Putamen (tissue), 1 donor: ENCODE measurements at places on chromosomes 13 and 19.

- DNase-seq: no peak
These were observed 238.4 kb downstream of the ITGBL1 start for GRCh38 chr13:101690871-101691270.

DNA sequence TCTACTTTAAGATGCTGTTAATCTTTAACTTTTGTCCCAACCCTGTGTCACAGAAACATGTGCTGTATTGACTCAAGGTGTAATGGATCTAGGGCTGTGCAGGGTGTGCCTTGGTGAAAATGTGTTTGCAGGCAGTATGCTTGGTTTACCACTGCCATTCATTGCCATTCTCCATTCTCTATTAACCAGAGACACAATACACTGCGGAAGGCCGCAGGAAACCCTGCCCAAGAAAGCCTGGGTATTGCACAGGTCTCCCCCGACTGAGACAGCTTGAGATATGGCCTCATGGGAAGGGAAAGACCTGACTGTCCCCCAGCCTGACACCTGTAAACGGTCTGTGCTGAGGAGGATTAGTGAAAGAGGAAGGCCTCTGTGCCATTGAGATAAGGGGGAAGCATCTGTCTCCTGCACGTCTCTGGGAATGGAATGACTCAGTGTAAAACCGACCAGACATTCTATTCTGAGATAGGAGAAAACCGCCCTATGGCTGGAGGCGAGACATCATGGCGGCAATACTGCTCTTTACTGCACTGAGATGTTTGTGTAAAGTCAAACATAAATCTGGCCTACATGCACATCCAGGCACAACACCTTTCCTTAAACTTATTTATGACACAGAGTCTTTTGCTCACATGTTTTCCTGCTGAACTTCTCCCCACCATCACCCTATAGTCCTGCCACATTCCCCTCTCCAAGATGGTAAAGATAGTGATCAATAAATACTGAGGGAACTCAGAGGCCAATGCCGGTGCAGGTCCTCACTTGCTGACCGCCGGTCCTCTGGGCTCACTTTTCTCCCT, 13.1 kb upstream of the ZNF888 start:
- no peak for DNase-seq

- no peak for DNase-seq
These were observed 44.9 kb downstream of the RYR1 start for GRCh38 chr19:38478273-38478971.

- DNase-seq: no peak
These were observed 81.6 kb upstream of the TM9SF2 start for GRCh38 chr13:99419591-99420243.

DNA sequence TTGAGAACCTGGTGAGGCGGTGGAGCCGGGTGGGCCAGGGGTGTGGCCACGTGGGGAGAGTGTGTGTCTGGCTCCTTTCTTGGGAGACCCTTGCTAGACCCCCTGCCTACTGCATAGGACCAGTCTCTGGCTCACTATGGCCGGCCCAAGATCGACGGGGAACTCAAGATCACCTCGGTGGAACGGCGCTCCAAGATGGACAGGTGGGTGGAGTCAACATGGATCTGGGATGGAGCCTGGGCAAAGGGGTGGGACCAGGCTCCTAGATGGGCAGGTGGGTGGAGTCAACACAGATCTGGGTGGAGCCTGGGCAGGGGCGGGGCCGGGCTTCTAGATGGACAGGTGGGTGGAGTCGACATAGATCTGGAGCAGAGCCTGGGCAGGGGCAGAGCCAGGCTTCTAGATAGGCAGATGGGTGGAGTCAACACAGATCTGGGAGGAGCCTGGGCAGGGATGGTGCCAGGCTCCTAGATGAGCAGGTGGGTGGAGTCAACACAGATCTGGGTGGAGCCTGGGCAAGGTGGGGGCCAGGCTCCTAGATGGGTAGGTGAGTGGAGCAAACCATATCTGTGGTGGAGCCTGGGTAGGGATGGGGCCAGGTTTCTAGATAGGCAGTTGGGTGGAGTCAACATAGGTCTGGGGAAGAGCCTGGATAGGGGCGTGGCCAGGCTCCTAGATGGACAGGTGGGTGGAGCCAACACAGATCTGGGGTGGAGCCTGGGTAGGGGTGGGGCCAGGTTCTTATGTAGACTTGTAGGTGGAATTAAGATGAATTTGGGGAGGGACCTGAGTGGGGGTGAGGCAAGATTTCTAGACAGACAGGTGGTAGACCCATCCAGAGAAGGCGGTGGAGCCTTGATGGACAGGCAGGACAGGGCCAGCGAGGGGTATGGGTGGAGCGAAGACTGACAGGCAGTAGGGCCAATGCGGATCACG, 56.5 kb downstream of the VAV1 start:
- no peak for DNase-seq

- DNase-seq: no peak
These were observed 24.2 kb upstream of the C13orf46 start for GRCh38 chr13:113997845-113998751.

GRCh38 chr19:13094771-13095392, 7.8 kb downstream of the LYL1 start:
- DNase-seq: no peak

- DNase-seq: no peak
These were observed 33.1 kb upstream of the MTIF3 start for GRCh38 chr13:27483421-27483820.

DNA sequence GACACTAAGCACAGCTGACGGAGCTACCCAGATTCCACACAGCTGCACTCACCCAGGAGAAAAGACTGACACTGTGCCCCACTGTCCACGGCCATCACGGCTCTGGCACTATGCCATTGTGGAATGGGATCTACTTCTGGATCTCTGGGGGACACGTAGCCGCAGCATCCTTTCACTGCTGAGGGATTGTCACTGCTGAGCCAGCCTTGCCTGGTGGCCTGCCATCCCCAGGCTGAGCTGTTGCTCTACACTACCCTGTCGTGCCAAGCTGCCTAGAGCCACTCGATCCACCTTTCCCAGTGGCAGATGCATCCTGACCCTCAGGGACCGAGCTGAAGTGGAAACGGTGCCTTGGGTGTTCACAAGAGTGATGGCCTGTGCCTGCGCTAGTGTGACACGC, 5.0 kb upstream of the LILRB5 start:
- no peak for DNase-seq

- no peak for DNase-seq
These were observed 104.0 kb downstream of the SOX1 start for GRCh38 chr13:112170823-112171569.

GRCh38 chr19:46927106-46927505, 66.3 kb downstream of the ARHGAP35 start:
- no peak for DNase-seq

- no peak for DNase-seq
These were observed 8.6 kb upstream of the SLC25A41 start for GRCh38 chr19:6442087-6442688.

DNA sequence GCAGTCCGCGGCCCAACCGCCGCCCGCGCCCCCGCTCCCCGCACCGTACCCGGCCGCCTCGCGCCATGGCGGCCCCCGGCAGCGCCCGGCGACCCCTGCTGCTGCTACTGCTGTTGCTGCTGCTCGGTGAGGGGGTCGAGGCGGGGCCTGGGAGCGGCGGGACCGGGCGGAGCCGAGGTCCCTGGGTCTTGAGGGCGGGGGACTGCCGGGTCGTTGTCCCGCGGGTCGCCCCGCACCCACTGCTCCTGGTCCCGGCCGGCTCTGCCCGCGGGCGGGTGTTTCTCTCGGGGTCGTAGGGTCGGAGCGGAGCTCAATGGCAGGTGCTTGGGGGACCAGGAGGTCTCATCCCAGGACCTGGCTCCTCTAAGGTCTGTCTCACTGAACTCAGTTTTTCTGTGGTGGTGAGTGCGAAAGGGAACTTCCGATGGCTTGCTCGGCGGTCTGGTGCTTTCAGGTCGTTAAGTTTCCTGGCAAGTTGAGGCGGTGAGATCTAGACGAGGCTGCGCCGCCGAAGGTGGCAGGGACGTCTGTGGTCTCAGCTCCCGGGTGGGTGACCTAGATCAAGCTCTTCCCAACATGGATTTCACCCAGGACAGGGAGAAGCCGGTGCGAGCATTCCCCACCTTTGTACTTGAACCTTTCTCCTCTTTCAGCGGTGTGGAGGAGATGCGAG, 467 bp downstream of the LAMP1 start:
- DNase-seq: no peak

- no peak for DNase-seq
These were observed 77.2 kb upstream of the PABPC3 start for GRCh38 chr13:25018729-25019115.

- no peak for DNase-seq
These were observed 7.8 kb upstream of the KLK14 start for GRCh38 chr19:51090471-51090870.

DNA sequence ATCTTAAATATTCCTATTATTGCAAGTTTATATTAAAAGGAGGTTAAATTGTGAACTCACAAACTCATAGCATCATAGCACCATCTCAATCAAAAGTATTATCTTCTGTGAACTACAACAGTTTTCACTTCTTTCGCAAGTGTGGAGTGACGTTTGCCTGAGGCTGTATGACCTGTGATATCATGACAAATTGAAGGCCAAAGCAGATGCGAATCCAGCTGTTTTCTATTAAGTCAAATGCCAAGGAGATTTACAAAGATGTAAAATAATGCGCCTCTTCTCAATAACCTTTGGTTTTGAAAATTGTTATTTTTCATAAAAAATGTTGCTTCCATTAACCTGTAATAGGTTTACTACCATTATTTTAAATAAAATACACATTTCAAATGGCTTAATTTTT, 7.6 kb upstream of the PEG3 start:
- no peak for DNase-seq

GRCh38 chr13:34777089-34777913, 164.8 kb upstream of the NBEA start:
- no peak for DNase-seq

DNA sequence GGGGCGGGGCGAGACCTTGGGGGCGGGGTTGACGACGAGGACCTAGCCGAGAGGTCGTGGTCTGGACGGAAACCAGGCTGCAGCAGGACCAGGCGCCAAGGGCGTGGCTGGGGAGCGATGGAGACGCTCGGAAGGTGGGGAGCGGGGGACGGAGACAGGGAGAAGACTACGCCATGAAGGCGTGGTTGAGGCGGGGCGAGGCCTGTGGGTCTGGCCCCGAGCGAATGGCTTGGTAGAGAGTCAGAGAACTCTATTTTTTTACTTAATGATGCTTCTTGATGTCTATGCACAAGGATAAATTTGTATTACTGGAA, 674 bp upstream of the FBXL12 start:
- no peak for DNase-seq

DNA sequence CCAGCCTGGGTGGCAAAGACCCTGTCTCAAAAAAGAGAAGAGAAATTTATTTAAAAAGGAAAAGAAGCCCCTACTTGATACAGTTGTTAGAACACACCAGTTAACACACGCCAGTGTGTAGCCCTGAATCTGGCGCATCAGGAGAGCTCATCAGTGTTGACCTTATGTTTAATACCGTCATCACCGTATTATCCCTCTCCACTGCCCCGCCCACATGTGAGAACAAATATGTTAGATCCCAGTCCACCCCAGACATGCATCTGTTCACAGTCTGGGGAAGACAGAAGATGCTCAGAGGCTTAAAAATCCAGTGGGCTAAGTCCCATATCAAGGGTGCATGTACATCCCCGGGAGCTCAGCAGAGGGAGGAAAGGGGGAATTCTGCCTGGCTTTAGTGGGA, 155.2 kb downstream of the DPF1 start:
- no peak for DNase-seq

- no peak for DNase-seq
These were observed 36.8 kb downstream of the PHF11 start for GRCh38 chr13:49532593-49532992.

DNA sequence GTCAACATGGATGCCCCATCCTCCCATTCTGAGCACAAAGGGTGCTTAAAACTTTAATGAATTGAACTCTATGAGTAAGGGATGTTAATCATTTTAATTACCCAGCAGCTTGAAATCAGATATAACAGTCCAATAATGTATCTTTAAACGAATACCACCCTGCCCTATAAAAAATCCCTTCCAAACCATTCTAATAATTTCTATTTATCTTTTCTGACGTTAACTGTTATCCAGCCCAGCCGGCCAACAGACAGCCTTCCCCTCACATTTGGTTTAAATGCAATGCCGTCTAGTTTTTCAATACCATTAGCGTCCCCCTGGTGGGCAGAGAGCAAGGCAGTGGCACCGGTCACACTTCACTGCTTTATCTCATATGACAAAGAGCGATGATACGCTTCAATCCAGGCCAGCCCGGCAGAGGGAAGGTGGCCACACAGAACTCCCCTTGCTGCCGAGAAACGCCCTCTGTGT, 402.2 kb upstream of the ZNF507 start:
- no peak for DNase-seq

- DNase-seq: no peak
These were observed 6.3 kb downstream of the MAMSTR start for GRCh38 chr19:48713041-48713863.

- no peak for DNase-seq
These were observed 71.1 kb downstream of the CBY2 start for GRCh38 chr13:45773236-45773635.

GRCh38 chr13:91145571-91146205, 201.8 kb upstream of the MIR17HG start:
- DNase-seq: no peak

GRCh38 chr13:98559169-98559568, 17.7 kb downstream of the STK24 start:
- DNase-seq: no peak

DNA sequence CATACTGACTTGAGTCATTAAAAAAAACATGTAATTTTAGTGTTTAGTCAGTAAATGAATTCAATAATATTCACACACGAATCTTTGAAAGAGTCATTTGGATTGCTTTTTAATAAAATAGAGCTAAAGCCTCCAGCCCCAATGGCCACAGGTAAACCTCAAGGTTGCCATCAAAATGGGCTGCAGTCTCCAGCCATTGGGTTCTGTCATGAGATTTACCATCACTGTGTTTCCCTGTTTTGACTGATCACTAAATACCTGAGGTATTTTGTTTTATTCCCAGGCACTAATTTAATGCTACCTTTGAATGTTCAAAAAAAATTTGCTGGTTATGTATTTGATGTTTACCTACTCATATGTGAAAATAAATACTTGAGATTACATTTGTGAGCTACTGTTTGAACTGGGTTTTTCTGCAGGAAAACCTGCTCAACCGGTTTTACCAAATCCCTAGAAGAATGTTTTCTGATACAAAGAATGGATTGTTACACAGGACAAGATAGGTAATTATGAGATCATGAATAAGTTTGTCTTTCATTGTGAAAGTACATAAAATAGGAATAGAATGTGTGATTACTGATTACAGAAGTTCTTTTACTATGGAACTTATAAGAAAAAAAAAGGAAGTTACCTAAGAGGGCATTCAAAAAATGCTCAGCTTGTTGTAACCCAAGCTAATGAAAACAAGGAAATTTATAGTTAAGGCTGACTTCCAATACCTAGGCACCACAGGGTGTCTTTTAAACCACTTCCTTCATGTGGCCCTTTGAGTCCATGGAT, 391.3 kb downstream of the EFNB2 start:
- DNase-seq: no peak

DNA sequence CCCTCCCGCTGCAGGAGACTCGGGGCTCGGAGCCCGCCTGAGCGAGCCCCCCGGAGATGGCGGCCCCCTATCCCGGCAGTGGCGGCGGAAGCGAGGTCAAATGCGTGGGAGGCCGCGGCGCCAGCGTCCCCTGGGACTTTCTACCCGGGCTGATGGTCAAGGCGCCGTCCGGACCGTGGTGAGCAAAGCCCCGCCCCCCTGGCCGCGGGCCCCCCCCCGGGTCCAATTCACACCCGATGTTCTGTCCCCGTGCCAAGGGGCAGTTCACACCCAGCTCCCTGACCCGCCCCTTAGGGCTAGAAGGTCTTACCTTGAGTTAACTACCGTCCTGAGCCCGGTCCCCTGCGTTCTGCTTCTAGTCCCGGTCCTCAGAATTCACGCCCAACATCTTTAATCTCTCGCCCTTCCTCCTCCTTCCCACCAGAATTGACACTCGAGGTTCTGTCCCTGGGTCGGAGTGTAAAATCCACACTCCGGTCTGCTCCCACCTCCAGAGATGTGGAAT, 1.4 kb downstream of the NPAS1 start:
- no peak for DNase-seq
